Brain (organoid and tissue), 16 donors: ENCODE measurements at places on chromosomes 3 and 15.

DNA sequence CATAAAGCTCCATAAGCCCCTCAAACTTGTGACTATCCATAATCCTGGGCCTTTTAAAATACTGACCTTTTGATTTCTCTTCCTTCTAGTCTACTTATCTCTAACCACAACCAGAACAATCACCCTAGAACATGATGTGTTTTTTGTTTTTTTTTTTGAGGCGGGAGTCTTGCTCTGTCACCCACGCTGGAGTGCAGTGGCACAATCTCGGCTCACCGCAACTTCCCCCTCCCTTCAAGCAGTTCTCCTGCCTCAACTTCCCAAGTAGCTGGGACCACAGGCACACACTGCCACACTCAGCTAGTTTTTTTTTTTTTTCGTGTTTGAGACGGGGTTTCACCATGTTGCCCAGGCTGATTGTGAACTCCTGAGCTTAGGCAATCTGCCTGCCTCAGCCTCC is 25.1 kb downstream of the VPS39 start:
- DNase-seq: no peak

- no peak for DNase-seq
Observed at GRCh38 chr3:160154033-160154432, 71.2 kb upstream of the C3orf80 start.

DNA sequence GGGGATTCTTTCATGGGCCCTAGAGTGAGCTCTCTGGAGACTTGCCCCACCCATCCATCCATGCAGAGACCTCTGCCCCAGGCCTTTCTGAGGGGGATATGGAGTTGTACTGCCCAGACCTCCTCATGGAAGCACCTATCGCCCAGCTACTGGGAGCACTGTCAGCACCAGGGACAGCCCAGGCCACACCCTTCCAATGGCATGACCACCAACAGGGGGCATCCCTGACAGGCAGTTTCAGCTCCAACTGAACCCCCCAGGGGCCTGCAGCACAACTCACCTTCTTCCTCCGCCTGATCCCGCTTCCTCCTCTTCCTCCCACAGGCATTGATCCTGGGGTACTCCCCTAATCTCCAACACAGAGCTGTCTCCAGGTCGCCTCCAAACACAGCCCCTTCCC is 21.8 kb downstream of the MRPS11 start:
- no peak for DNase-seq

DNA sequence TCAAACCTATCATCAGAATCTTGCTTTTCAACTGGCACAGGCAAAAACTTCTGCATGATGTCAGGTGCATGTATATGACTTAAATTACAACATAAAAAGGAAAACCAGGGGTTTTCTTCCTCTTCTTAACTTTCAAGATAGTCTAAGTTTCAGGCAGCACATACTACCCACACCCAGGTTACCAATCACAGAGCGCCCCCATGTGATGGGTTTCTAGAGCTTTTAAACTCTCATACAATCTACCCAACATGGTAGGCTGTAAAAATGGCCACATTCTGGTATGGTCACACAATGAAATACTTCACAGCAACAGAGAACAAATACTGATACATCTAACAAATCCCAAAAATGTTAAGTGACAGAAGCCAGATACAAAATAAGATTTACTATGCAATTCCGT is 7.4 kb downstream of the MESD start:
- no peak for DNase-seq

GRCh38 chr3:140536926-140537726 is 140.7 kb upstream of the TRIM42 start:
- no peak for DNase-seq

GRCh38 chr3:51937014-51937413 is 4.7 kb downstream of the RRP9 start:
- DNase-seq: no peak

DNA sequence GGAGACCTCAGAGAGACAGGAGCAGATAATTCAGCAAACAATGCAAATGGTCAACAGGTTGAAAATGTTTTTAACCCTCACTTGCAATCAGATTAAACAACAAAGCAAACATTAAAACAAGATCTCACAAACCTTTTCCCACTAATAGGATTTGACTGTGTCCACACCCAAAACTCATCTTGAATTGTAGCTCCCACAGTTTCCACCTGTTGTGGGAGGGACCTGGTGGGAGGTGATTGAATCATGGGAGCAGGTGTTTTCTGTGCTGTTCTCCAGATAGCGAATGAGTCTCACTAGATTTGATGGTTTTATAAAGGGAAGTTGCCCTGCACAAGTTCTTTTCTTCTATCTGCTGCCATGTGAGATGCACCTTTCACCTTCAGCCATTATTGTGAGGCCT is 1.3 kb upstream of the LYSMD4 start:
- no peak for DNase-seq
